ENCODE measurements at places on chromosomes 1 and 21.

GRCh38 chr1:2605509-2606395 is 19.2 kb downstream of the PRXL2B start:
- no peak for DNase-seq

GRCh38 chr1:18190598-18190997 is 83.0 kb downstream of the IGSF21 start:
- DNase-seq, result no peak

- DNase-seq, result no peak
Observed at GRCh38 chr1:238652346-238652968, 733.9 kb upstream of the CHRM3 start.

DNA sequence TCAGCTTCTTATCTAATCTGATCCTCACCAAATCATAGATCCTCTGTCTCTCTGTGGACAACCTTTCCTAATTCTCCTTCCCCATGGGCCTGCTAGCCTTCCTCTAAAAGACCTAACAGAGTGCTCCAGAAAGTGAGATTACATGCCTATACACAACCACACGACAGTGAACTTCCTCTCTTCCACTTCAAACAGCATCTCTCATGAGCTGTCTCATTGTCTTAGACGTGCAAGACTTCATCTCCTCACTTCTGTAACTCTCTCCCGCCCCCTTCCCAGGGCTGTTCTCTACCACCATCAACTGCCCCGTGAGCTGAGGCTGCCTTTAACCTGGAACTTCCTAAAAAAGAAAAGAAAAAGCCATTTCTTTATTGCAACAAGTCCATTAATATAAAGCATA is 14.1 kb upstream of the A3GALT2 start:
- DNase-seq, result no peak

GRCh38 chr21:41722052-41723018 is 44.5 kb downstream of the RIPK4 start:
- no peak for DNase-seq
